Stimulated activated CD8-positive, alpha-beta memory T cell treated with anti-CD3 and anti-CD28 coated beads, Interleukin-7, amount 100 ng/mL, for 48 hours (primary cell): ENCODE measurements at places on chromosomes 11 and 22.

GRCh38 chr22:37303821-37304274 is 21.5 kb downstream of the CYTH4 start:
- DNase-seq: peak; percentile 64

DNA sequence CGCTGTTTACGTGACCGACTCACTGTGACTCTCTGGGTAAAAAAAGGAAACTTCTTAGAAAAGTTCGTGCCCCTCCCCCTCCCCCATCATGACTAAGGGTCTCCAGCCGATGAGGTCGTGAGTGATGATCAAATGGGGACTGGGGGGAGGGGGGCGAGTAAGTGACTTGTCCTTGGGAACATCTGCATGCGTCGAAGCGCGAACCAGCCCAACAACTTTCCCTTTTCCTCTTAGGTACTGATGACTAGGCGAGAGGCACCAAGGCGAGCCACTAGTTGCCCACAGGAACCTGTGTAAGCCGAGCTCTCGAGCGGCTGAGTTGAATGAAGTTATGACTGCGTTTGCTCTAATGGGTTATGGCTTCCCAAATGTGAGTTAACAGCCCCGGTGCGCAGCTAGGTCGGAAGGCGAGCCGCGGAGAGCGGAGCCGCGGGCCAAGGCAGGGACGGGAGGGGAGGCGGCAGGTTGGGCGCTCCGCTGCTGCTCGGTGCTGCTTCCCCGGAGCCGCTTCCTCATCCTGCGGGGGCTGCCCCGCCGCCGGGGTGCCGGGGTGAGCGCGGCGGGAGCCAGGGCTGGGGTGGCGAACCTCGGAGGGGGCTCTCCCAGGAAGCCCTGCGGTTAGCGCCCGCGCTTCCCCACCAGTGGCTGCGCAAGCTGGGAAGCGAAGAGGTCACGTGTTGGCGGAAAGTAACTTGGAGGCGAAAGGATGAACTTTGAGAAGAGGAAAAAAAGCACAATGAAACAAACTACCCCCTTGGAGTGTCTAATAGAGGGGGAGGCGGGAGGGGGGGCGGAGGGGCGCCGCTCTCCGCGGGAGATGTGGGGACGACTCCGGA is 22.1 kb upstream of the BDNF start:
- no peak for DNase-seq

- DNase-seq: no peak
Measured at GRCh38 chr11:129313541-129314297, 61.9 kb upstream of the BARX2 start.

DNA sequence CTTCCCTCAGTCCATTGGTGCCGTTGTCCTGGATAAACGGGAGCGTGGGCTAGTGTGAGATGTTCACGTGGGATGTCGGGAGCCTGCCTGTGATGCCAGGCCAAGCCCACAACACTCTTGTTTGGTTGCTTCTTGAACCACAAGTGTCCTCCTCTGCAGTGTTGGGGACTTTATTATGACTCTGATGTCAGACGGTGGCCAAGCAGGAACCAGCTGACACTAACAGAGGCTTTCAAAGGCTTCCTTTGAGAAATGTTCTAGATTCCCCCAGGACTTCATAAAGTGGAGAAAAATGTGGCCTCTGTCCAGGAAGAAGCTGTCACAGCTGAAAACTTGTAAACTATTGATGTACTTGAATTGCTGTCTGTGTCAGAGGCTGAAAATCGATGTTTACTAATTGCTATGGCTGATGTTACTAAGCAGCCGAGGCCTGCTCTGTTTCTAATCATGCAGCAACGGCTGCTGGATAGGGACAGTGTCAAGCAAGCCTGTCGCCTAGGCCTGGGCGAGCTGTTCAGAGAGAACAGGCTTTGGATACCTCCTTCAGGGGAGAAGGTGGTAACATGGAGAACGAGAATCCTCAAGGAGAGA is 131.7 kb downstream of the TBC1D22A start:
- no peak for DNase-seq

DNA sequence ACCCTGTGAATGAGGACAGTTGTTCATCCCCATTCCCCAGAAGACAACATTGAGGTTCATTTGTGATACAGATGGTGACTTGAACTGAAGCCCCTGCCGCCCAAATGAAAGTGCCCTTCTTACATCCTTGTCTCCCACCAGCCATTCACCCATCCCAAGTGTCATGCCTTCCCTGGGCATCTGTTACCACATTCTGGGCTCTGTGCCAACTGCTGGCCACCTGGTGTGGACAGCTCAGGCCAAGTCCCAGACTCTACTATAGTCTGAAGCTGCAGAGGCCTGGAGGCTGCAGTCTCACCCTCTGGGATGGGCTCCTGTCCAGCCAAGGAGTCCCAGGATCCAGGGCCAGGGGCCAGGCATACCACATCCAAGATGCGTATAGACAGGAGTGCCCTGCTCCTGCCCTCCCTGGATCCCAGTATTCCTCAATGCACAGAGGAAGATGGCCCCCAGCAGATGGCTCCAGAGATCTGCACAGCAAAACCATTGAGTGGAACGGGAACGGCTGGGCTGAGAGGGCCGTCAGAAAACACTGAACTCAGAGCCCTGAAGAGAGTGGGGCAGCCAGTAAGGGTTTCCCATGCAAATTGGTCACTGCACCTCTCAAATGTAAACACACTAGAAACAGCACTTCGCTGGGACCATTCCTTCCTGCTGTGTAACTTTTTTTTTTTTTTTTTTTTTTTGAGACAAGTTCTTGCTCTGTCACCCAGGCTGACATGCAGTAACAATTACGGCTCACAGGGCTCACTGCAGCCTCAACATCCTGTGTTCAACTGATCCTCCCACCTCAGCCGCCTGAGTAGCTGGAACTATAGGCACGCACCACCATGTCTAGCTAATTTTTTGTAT is 22.8 kb downstream of the ARRB1 start:
- peak; percentile 32 for DNase-seq

- DNase-seq: no peak
Measured at GRCh38 chr11:92227230-92227814, 2.7 kb downstream of the FAT3 start.

- no peak for DNase-seq
Measured at GRCh38 chr22:35766654-35767580, 49.2 kb downstream of the APOL5 start.

DNA sequence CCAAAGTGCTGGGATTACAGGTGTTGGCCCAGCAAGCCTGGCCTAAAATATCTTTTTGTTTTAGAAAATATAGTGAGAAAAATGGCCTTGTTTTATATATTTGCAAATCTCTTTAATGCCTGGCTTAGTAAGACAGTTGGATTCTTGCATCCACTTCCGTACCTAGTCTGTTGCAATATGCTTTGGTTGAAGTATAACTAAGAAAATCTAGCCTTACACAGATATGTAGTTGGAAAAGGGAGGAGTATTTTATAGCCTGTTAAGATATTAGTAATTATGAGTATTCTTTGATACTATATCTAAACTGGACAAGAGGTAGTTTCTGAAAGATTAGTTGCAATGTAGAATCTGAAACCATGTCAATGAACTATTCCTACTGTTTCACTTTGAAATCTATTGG is 65.1 kb downstream of the ZNRF3 start:
- no peak for DNase-seq

GRCh38 chr22:44108076-44108475 is 72.6 kb upstream of the PARVG start:
- DNase-seq: no peak

DNA sequence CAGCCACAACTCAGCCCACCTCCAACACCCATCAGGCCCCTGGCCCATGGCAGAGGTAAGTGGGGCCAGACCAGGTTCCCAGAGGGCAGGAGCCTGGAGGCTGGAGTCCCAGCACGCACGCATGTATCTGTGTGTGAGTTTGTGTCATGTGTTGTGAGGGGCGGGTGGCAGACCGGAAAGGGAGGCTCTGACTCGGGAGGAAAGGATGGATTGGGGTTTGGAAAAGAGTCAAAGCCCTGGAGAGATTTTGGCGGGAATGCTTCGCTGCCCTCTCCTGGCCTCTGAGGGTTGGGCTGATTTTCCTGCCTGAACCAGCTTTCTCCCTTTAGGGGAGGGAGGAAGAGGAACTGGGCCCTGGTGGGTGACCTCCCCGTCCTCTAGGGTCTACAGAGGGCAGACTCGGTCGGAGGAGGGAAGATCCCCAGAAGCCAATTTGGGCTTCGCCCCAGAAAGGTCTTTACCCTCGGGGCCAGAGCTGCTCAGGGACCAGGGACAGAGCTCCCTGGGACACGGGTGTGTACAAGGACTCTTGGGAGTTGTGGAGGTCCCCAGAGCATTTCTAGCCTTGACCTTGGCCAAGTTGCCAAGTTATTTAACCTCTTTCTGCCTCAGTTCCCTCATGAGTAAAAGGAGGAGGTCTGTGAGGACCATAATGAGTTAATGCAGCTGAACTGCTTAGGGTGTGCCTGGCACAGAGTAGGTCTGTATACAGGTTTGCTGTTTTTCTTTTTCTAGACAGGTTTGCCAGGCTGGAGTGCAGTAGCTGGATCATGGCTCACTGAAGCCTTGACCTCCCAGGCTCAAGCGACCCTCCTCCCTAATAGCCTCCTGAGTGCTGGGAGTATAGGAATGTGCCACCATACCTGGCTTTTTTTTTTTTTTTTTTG is 6.9 kb downstream of the C11orf68 start:
- DNase-seq: no peak

DNA sequence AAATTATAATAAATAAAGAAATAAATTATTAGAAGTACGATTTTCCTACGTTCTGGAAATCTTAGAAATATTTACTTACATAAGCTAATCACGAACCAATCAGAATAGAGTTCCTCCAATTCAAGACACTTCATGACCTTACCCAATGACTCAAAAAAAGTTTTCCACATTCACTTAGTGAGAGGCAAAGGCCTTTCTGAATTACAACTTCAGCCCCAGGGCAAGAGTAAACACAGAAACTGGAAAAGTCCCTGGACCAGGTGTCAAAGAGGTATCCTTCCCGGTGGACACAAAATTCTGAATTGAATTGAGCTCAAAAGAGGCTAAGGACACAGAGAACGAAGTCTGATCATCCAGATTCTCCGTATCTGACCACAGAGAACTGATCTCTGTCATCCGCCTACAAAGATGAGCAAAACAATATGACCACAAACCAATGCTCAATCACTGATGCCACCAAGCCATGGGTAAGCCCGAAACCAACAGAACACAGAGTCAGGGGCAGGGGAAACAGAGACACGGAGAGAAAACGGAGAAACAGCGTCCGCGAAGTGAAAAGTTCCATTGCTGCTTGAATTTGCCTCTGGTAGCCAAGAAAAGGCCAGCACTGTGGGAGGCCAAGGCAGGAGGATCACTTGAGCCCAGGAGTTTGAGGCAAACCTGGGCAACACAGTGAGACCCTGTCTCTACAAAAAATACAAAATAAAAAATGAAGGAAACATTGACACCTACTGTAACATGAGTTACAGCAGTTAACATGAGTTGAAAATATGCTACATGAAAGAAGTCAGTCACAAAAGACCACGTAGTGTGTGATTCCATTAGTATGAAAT is 6.8 kb downstream of the BID start:
- peak; percentile 64 for DNase-seq

GRCh38 chr11:120643284-120643683 is 131.7 kb downstream of the GRIK4 start:
- no peak for DNase-seq

GRCh38 chr11:27246925-27247324 is 116.1 kb downstream of the CCDC34 start:
- no peak for DNase-seq

DNA sequence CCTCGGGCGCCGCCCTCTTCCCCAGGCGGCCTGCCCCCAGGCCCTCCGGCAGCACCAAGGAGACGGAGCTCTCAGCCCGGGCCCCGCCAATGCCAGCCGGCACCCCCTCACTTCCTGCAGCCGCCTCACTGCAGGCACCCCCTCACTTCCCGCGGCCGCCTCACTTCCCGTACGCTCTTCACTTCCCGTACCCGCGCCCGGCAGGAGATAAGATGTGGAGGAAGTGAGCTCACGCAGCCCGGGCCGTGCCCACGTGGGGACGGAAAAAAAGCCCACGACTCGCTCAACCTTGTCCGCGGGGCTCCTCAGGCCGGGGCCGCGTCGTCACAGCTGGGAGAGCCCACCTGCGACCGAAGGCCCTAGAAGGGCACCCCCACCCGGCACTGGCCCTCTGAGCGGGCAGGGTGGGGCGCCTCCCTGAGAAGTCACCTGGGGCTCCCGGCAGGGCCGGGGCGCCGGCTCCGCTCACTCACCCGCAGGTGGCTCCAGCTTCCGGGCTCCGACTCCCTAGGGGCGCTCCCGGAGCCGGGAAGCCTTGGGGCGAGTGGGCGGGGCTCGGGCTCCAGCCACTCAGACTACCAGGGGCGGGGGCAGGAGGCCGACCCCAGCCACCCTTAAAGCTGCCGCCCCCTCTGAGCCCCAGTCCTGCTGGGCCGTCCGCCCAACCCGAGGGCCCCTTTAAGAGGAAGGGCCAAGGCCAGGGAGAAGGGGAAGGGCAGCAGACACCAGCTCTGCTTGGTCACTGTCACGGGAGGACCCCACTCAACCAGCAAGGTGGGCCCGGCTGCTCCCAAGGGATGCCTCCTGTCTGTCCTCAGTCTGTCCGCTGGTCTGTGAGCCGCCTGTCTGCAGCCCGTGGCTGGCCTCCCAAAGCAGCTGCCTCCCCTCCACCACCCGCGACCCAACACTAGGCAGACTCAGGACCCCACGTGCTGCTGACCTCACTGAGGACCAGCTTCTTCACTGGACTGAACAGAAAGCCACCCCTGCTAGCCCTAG is 31.4 kb downstream of the PISD start:
- peak; percentile 82 for DNase-seq

DNA sequence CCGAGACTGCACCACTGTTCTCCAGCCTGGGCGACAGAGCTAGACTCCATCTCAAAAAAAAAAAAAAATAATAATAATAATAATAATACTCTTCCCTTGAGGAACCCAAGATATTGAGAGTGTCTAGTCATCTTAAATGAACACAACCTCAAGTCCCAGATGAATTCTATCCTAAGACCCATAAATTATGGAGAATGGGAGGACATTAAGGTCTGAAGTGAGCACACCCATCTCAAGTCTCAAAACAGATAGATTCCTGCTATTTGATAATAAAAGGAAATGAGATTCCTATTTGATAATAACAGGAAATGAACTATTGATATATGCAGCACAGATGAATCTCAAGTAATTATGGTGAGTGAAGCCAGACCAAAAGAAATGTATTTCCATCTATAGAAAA is 51.5 kb downstream of the MAPK1 start:
- no peak for DNase-seq

GRCh38 chr11:61578819-61579675 is 1.8 kb downstream of the SYT7 start:
- DNase-seq: no peak

GRCh38 chr22:43364169-43364435 is 20.9 kb upstream of the SCUBE1 start:
- DNase-seq: no peak

DNA sequence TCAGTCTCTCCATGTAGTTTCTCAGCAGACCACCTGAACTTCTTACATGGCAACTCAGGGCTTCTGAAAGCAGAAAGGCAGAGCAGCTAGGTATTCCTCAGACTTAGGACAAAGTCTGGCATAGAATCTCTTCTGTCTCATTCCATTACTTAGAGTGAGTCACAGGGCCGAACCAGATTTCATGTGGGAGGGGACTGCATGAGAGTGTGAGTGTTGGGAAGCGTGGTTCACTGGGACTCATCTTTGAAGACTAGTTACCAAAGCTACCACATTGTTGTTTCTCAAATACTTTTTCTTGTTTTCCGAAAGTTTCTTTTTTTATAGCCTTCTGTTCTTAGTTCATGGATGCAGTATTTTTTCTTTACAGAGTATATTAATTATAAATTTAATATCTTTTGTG is 36.1 kb upstream of the SCN3B start:
- peak; percentile 11 for DNase-seq

GRCh38 chr22:45448431-45448830 is 34.9 kb downstream of the RIBC2 start:
- no peak for DNase-seq
